ENCODE measurements at places on chromosomes 12 and 14.

DNA sequence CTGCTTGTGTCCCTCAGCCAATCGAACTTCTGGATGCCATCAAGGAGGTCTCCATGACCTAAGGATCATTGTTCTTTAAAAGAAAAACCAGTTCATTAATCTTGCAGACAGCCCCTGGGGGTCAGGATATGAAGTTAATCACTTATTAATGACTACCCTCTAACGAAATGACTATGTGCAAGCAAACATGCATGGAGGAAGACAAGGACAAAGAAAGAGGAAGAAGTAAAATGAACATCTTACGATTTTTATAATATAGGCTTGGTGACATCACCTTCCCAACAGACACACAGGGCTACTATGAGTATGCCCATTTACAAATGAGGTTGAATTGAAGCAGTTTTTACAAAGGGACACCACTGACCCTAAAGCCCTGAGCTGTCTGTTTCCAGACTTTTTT lies 111.1 kb upstream of the AMIGO2 start:
- H3K36me3 ChIP-seq = no peaks in the 10 kb centered on the region
- H3K4me3 ChIP-seq = no peak overlapping the region
- peaks cover 5% of the 10 kb centered on the region for H3K27me3 ChIP-seq
- H3K27ac ChIP-seq = no peak overlapping the region

GRCh38 chr12:109270494-109270893 lies 38.6 kb downstream of the FOXN4 start:
- no peak overlapping the region for H3K27ac ChIP-seq
- peaks cover 67% of the 10 kb centered on the region for H3K27me3 ChIP-seq
- H3K4me3 ChIP-seq = no peak overlapping the region
- no peak for DNase-seq
- peaks cover 9% of the 10 kb centered on the region for H3K4me1 ChIP-seq

DNA sequence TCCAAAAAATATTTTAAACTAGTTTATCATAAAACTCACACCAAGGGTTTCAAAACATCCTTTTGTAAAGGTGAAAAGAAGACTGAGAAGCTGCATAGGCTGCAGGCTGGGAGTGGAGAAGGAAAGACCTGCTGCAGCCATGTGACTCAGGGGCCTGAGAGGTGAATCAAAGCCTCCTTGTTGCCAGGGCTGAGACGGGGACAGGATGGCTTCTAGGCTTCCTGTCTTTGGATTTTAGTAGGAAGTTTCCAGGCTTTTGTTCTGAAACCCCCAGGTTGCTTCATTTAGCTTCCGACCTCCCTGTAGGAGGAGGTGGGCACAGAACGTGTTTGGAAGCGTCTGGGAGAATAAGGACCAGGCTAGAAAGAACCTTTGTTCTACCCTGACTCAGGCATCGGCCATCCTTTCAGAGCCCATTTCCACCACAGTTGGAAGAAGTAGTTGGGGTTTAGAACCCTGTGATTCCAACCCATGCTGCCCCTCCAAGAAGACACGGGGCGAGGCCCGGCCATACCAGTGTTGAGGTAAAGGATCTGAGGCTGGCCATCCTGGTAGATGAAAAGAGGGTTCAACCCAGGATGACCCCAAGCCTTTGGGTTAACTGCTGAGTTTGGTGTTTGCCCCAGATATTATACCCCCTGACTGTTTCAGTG lies 122.4 kb downstream of the SLC25A47 start:
- peaks cover 36% of the 10 kb centered on the region for H3K4me1 ChIP-seq
- no peak overlapping the region for H3K4me3 ChIP-seq
- no peak for DNase-seq

GRCh38 chr14:92519246-92520101 lies 5.9 kb downstream of the RIN3 start:
- H3K27me3 ChIP-seq = peaks cover 39% of the 10 kb centered on the region
- no peak for DNase-seq
- peaks cover 5% of the 10 kb centered on the region for H3K4me1 ChIP-seq
- no peak overlapping the region for H3K27ac ChIP-seq
- no peaks in the 10 kb centered on the region for H3K36me3 ChIP-seq

GRCh38 chr14:71166180-71166837 lies 259.1 kb downstream of the PCNX1 start:
- DNase-seq = no peak
- H3K27me3 ChIP-seq = peaks cover 3% of the 10 kb centered on the region
- no peak overlapping the region for H3K4me3 ChIP-seq

DNA sequence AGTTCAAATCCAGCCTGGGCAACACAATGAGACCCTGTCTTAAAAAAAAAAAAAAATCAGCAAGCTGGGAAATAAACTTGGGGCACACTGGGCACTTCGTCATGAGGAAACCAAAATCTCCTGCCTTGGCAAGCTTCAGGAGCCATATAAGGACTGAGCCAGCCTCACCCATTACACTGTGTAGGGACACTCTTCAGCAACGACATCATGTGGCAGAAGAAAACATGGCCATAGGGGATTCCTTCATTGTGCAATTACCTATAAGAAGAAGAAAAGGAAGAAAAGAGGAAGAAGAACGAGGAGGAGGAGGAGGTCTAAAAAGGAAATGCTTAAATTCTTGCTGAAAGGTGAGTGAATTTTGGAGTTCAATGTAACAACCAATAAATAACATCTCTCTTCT lies 26.1 kb upstream of the IFNG start:
- no peak overlapping the region for H3K4me3 ChIP-seq
- no peak for DNase-seq
- H3K36me3 ChIP-seq = no peaks in the 10 kb centered on the region
- H3K27me3 ChIP-seq = peaks cover 6% of the 10 kb centered on the region

- H3K27me3 ChIP-seq = no peaks in the 10 kb centered on the region
- no peak overlapping the region for H3K4me3 ChIP-seq
- no peak overlapping the region for H3K27ac ChIP-seq
These were observed 28.8 kb upstream of the LMO3 start for GRCh38 chr12:16634786-16635185.
